ENCODE measurements at places on chromosomes 3 and 15.

DNA sequence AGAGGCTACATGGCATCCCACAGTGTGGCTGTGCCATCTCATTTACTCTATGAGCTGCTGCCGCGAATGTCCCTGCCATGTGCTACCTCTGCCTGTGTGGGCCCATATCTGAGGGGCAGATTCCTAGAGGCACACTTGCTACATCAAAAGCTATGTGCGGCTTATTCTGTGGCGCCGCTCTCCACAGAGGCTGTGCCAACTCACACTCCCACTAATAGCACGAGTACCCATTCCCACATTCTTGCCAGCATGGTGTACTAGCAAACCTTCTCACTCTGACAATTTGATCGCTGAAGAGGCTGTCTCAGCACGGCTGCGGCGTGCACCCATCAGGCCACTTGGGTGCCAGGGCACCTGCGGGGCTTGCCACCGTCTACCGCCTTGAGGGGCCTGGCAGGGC, 31.2 kb upstream of the MUSTN1 start:
- DNase-seq = no peak

DNA sequence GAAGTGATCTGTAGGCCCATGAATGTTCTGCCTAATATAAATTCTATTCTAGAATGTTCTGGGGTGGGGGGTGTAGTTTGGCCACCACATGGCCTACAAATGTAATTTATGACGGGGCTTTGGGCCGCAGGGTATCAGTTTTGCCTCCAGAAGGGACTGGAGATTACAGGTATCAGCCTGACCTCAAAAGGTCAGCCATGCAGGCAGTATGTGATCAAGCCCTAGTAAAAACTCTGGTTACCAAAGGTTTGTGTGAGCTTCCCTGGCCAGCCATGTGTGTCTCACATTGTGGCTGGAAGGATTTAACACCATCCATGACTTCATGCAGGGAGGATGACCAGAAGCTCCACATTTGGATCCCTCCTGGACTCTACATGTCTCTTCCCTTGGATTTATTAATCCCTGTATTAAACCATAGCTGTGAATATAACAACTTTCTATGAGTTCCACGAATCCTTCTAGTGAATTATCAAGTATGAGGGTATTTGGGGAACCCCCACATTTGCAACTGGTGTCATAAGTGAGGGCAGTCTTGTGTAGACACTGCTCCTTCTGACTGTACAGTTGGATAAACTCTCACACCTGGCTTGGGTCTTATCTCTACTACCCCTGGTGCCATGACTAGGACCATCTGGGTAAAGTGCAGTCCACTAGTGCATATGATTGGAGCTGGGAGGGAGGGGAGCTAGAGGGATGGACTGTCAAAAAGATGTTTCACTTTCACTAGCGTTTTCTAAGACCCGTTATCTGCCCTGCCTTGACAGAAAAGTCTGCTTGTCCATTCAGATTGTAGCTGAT, 50.0 kb upstream of the RFX7 start:
- DNase-seq = no peak

- no peak for DNase-seq
Measured at GRCh38 chr3:80993241-80993945, 768.1 kb downstream of the GBE1 start.

- DNase-seq = no peak
Measured at GRCh38 chr3:11276901-11277300, 4.7 kb downstream of the ATG7 start.

DNA sequence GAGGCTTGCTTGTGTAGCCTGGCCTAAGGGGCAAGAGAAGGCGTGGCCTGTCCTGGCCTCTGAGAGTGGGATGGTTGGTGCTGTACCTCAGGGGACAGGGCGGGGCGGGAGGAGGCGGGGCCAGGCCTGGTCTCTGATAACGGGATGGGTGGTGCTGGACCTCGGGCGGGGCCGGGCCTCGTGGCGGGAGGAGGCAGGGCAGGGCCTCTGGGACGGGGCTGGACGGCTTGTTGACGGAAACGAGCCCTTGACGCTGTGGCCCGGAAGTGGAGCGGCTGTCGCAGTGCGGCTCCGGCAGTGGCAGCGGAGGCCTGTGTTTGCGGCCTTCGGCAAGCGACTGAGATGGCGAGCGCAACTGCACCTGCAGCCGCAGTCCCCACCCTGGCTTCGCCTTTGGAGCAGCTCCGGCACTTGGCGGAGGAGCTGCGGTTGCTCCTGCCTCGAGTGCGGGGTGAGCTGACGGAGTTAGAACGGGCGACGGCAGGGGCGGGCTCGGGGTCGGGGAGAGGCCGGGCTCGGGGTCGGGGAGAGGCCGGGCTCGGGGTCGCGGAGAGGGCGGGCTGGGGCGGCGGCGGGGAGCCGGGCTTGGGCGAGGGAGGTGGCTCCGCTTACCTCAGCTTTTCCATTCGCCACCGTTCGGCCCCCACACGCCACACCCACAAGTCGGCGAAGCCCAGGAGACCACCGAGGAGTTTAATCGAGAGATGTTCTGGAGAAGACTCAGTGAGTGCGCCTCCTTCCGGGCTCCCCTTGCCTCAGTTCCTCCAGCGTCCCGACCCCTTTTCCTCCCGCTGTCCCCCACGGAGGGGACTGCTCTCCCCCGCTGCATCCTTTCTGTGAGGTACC, at the start of gene CCNDBP1:
Gene CCNDBP1, plus strand, starts transcription at position 247 of the 846 bp plus-strand sequence. Its CDS starts 96 bp downstream, at position 343.
- peak; percentile 95 for DNase-seq

DNA sequence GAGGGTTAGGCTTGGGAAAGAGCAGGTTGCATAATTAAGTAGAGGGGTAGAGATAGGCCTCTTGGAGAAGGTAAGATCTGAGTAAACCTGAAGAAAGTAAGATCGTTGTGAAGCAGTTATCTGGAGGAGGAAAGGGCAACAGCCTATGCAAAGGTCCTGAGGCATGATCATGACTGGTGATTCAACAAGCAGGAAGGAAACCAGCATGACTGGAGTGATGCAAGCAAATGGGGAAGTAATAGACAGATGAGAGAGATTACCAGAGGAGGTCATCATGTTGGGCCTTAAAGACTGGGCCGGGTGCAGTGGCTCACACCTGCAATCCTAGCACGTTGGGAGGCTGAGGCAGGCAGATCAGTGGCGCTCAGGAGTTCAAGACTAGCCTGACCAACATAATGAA, 360.2 kb downstream of the EPHB1 start:
- DNase-seq = no peak

GRCh38 chr15:90552162-90552928, 22.6 kb downstream of the CRTC3 start:
- no peak for DNase-seq

DNA sequence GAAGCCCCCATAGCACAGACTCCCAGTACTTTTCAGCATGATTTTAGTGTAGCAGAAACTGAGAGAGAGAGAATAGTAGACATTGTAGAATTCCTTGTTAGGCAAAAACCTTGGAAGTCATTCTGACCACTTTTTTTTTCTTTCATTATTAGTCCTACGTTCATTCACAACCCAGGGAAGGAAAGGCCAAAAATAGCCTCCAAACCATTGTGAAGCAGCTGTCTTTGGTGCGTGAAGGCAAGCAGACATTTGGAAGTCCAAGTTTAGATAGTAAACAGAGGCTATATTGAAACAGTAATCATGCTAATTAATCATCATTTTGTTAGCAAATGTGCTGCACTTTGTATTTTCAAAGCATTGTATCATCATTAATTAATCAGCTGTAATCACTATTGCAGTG, 34.5 kb downstream of the CCDC54 start:
- DNase-seq = no peak

DNA sequence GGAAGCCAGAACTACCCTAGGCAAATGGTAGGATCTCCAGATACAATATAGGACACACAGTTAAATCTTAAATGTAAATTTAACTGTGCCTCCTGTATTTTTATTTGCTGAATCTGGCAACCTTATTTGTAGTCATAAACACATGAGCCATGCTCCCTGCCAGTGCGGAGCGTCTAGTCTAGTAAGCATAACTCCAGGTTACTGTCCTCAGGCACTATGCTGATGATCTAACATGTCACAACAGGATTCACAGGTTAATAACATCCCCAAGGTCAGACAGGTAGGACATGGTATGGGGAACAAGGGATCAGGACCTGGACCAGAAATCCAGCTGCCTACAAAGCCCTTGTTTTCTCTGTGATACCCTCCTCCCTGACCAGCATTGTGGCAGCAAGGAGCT, 305.1 kb downstream of the CACNA2D3 start:
- no peak for DNase-seq

DNA sequence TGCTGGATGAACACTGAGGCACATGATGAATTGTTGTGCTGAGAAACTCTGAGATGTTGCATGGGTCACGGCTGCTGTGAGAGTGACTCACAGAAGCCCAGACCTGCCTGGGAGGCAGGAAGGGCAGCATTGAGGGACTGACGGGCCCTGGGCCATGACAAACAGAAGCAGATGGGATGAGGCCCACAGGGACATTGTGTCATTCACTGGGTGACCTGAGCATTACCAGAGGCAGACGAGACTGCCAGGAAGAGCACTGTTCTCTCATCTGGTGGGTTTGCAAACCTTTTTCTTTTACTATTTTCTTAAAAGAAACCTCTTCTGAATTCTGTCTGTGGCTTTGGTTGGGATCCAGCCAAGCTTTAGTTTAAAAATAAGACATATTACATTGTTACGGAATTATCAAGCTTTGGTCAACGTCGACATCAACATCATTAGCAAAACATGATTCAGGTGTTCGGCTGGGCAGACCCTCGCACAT, 67.8 kb downstream of the BDH1 start:
- no peak for DNase-seq

DNA sequence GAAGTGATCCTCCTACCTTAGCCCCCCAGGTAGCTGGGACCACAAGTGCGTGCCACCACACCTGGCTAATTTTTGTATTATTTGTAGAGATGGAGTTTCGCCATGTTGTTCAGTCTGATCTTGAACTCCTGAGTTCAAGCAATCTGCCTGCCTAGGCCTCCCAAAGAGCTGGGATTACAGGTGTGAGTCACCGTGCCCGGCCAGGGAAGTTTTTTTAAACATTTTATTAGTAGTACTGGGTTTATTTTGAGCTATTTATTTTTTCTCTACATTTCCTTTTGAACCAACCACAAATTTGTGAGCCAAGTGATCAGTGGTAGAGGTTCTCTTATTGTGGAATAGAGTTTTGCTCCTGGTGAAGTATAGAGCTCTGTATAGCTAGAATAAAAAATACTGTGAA, 33.7 kb downstream of the ARMC8 start:
- DNase-seq = no peak

DNA sequence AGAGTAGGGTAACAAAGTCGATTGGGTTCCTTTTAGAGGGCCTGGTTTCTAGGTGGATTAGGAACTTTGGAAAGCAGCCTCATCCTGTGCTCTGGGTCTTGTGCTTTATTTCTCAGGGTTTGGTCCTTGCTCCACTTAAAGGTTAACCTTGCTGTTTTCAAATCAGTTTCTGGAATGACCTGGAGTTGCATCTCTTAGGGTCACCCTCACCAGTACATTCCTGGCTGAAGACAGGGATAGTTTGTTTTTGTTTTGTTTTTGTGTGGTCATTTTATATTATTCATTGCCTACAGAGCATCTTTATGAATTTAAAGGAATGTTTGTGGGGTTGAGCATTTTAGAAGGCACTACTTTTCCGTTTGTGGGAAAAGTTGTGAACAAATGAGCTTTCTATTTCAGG, 45.5 kb upstream of the ZNF280D start:
- DNase-seq = no peak

- DNase-seq = no peak
Measured at GRCh38 chr3:73674280-73674679, 49.5 kb upstream of the PDZRN3 start.

DNA sequence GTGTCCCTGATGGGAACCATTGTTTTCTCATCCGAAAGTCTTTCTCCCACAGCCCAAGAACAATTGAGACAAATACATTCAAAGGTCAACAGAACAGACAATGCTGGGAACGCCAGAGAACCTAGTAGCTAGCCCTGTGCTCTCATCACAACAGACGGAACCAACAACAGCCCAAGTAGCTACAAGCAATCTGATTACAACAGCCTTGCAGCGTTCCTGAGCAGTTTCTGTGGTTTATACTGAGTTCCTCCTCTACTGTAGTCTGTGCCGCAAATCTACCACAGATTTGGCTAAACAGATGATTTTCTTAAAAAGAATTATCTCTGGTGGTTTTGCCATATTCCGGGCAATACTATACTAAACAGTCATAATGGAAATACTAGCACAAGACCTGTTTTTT, 435.6 kb downstream of the MECOM start:
- DNase-seq = no peak

DNA sequence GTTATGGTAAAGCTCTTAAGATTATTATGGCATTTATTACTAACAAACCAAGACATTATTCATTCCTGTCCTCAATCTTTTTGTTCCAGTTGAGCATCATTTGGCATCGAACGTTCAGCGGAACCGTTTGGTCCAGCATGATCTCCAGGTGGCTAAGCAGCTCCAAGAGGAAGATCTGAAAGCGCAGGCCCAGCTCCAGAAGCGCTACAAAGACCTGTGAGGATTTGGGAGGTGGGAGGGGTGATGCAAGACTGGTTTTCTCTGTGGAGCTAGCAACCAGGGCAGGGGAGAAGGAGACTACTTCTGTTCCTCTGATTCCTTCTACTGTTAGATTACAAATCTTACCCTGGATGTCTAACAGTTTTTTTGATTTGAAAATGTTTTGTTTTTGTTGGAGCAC, 27.6 kb upstream of the UTS2B start:
- no peak for DNase-seq

- DNase-seq = no peak
Measured at GRCh38 chr3:102165367-102165766, 269.4 kb upstream of the ZPLD1 start.

DNA sequence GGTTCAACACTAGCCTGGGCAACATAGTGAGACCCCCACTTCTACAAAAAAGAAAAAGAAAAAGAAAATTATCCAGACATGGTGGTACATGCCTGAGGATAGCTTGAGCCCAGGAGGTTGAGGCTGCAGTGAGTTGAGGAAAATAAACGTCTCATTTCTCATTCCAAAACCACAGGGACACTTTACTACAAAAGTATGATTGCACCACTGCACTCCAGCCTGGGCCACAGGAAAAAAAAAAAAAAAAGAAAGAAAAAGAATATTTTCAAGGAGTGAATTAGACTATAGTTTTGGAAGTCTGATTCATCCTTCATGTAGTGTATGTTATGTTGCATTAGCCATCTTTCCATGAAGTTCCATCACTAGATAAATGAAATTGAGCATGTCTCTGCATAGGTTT, 149.5 kb upstream of the THBS1 start:
- no peak for DNase-seq

GRCh38 chr15:60095711-60096110, 91.6 kb downstream of the FOXB1 start:
- no peak for DNase-seq

GRCh38 chr3:60095516-60095915, 1045.7 kb upstream of the CFAP20DC start:
- DNase-seq = no peak

- no peak for DNase-seq
Measured at GRCh38 chr3:71393093-71393492, 190.4 kb downstream of the FOXP1 start.

- DNase-seq = no peak
Measured at GRCh38 chr3:127165036-127165435, 27.9 kb upstream of the PRR23E start.

DNA sequence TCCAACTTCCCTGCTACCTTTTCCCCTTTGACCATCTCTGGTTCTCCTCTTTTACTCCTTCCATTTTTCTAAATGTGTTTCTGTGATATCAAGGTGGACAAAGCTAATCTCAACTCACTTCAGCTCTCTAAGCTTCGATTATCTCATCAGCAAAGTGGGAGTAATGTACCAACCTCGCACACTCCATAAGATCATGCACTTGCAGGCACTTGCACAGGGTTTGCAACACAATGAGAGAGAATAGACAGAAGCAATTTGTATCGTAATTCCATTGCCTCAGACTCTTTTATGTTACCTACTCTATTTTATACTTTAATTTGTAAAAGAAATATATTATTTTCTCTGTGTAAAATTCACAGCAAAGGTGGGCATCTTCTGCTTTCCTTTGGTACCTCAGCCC, 7.0 kb upstream of the POLQ start:
- DNase-seq = no peak

- no peak for DNase-seq
Measured at GRCh38 chr15:91282486-91282885, 182.4 kb downstream of the SV2B start.
